ENCODE measurements at places on chromosomes 13 and 19.

DNA sequence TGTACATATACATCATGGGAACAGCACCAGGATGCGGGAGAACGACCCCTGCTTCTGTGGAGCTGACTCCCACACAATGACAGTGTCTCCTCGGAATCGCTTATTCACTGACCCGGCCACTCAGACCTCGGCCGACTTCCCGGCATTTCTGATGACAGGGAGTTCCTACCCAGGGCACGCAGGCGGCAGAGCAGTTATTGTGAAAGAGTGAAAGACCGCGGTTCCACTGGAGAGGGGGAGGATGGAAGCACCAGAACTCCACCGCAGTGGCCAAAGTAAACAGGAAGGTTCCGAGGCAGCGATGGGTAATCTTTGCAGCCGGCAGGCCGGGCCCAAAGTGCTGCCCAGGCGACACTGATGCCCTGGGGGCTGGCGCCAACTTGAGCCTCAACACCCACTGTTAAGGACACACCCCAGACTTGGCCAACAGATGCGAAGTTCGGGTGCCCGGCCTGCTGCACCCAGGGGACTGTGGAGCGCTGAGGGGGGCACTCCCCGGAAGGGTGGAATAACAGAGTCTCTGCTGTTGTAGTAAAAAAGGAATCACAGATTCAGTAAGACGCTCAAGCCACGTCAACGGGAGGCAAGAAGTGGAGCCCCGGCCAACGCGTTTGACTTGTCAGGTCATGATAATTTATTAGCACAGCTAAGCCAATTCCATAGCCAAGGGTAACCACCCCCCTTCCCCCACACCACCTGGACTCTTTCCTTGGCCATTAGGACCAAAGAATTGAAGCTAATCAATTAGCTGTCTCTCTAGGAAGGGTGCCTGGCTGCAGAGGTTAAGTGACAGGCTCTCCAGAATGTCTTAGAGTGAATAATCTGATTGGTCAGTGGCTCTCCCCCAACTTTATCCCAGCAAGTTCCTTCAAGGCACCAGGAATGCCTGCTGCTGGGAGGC, 5.8 kb downstream of the MLLT1 start:
- no peak for DNase-seq

GRCh38 chr13:73300718-73301425, 242.1 kb downstream of the KLF5 start:
- DNase-seq, result no peak

GRCh38 chr19:1019616-1019961, 1.3 kb downstream of the TMEM259 start:
- DNase-seq, result no peak

DNA sequence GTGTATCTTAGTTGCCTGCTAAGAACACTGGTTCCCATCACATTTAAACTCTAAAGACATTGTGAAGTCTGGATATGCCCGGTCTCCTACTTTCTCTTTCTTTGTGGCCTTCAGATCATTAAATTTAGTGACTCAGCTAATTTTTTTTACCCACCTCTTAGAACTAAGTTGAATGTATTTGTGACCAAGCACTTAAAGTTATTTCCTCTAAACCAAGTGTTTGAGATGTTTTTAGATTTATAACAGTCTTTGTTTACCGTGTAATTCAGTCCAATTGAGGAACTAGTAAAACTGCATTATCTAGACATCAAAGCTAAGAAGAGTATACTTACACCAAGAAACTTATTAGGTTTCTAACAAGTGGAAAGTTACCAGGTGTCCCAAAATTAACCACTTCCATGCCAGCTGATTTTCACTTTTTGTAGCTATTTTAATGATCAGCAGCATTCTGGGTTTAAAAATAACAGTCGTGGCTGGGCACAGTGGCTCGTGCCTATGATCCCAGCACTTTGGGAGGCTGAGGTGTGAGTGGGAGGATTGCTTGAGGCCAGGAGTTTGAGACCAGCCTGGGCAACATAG, 53.1 kb downstream of the ARHGAP35 start:
- no peak for DNase-seq

GRCh38 chr19:55232986-55233385, 4.4 kb upstream of the TMEM86B start:
- no peak for DNase-seq

DNA sequence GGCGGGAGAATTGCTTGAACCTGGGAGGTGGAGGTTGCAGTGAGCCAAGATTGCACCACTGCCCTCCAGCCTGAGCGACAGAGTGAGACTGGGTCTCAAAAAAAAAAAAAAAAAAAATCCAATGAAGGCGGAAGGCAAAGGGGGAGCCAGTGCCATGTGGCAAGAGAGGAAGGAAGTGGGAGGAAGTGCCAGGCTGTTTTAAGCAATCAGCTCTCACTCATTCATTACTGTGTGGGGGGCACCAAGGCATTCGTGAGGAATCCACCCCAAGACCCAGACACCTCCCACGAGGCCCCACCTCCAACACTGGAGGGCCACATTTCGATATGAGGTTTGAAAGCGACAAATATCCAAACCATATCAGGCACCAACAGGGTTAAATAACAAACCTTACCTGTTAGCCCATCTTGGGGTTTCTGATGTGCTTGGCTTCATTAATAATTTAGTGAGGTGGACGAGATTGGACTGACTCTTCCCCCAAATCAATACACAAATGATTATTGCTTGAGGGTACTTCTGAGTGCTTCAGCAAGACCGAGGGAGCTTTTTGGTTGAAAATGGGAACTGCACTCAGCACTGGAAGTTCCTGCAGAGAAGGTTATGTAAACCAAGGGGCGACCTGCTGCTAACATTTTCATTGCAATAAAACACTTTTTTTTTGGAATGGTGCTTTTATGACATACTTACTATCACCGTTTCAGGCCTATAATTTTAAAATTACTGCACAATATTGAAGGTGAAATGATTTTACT, 7.5 kb upstream of the LRP3 start:
- no peak for DNase-seq

- no peak for DNase-seq
These were observed 166.2 kb downstream of the ZIC5 start for GRCh38 chr13:99805361-99805760.

DNA sequence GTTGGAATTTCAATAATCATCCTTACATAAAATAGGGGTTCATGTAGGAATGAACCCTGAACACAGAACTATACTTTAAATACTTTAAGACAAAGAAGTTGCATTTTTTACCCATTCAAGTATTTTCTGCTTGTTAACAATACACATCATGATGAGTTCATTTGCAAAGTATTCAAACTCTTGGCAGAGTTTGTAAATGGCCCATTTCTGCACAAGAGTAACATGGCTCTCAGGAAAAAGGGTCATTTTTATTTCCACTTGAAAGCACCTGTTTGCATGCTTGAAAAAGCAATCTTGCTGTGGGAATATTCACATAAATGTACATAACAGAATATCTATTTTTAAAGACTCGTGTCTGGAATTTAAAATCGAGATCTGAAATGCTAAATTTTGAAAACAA, 18.1 kb downstream of the ESD start:
- DNase-seq, result no peak

GRCh38 chr13:73608711-73609485, 525.3 kb downstream of the KLF12 start:
- no peak for DNase-seq

DNA sequence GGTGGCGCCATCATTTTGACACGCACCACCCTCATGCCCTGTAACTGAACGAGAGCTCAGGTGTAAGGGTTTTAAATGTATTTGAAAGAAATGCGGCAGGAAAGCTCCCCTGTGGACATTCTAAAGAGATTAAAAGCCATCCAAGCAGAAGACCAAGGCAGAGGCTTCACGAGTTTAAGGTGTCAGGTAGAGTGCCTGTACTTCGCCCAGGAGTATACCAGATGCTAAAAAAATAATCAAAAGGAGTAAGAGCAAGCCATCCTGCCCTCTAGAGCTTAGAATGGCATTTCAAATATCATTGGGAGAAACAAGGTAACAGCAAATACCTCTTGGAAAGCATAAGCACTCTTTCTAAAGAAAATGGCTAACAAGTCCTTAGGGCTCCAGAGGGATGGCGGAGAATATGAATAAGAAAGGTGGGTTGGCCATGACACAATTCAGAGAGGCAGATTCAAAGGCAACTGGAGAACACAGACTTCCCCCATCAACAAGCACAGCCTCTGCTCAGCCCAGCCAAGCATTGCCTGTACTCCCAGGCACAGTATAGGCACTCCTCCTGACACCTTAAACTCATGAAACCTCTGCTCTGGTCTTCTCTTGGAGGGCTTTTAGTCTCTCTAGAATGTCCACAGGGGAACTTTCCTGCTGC, 447.6 kb downstream of the SUCLA2 start:
- no peak for DNase-seq

GRCh38 chr13:76239031-76239680, 603.0 kb downstream of the LMO7 start:
- no peak for DNase-seq

GRCh38 chr19:2719920-2720776, 1.0 kb downstream of the DIRAS1 start:
- no peak for DNase-seq

All from AG04450 (cell line).